ENCODE measurements at places on chromosomes 5 and 9.

- DNase-seq = peak; percentile 94
Measured at GRCh38 chr5:82351754-82352145, 73.6 kb upstream of the RPS23 start.

DNA sequence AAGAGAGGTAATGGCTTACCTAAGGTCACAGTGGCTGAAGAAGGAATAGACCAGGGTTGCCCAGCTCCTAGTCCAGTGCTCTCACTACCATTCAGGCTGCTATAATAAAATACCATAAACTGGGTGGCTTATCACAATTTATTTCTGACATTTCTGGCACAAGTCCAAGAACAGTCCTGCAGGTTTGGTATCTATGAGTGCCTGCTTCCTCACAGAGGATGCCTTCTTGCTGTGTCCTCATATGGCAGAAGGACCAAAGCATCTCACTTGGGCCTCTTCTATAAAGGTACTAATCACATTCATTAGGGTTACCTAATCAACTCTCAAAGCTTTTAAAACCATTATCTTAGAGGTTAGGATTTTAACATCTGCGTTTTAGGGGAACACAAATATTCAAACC lies 17.2 kb downstream of the STARD4 start:
- no peak for DNase-seq

- DNase-seq = no peak
Measured at GRCh38 chr5:10620346-10620745, 56.5 kb downstream of the ANKRD33B start.

DNA sequence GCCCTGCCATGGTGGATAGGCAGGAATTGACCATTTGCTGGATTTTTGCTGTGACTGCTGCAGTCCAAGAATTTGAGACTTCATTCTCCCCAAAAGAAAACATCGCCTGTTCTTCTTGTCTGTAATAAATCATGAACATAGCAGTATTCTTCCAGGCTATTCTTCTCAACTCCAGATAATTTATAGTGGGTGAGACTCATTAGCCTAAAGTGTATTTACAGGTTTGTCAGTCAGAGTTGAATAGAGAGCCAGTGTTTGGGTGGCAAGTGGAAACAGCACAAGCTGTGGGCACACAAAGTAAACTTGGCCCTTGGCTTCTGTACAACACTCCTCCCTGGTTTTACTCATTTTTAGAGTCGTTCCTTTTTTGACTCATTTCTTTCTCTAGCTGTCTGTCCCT lies 128.2 kb upstream of the VCAN start:
- no peak for DNase-seq

- DNase-seq = no peak
Measured at GRCh38 chr9:124277420-124277819, 19.7 kb downstream of the NEK6 start.

DNA sequence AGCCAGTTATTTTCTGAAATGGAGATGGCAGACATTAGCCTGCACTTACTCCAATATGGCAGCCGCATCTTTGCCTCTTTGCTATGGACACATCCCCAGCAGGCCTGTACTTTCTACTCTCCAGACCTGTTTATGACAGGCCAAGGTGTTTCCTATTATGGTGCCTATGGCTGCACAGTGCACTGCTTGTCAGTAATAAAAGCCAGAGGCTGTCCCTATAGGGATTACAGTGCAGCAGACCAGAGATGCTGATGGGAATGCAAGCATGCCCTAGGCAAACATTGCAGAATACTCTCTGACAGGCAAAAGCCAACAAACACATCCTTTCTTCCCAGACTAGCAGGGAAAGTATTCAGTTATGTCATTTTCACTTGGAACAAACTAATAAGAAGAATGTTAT lies 442.9 kb downstream of the RAB3C start:
- DNase-seq = no peak

- DNase-seq = no peak
Measured at GRCh38 chr9:126915281-126915816, 767 bp downstream of the RALGPS1 start.

GRCh38 chr5:125196481-125197111 lies 450.2 kb upstream of the ZNF608 start:
- no peak for DNase-seq

GRCh38 chr5:168110870-168111832 lies 180.3 kb upstream of the WWC1 start:
- DNase-seq = no peak

DNA sequence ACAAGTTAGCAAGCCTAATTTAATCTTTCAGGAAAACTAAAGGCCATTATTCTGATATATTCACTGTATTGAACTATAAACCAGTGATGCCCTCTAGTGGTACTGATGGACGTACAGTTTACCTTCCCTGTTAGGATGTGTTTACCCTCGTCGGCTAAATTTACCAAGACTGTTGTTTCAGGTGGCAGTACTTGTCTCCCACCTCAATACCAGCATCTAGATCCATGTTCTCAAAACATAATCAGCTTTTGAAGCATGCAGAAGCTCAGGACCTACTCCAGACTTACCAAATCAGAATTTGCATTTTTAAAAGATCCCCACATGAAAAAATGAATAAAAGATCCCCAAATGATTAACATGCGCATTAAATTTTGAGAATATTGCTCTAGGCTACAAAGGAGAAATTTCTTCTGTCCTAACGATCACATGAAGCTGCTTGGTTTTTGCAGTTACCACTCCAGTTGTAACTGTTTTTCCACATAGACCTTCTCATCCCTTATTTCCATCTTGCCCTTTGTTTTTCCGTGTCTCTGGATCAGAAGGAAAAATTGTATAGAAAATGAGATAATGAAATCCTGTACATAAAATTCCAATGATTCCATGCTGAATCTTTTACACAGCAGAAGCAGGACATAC lies 3.2 kb upstream of the BAAT start:
- DNase-seq = peak; percentile 58

GRCh38 chr5:172898218-172898842 lies 60.9 kb upstream of the RPL26L1 start:
- DNase-seq = no peak
